CD4-positive, alpha-beta T cell treated with Interleukin-17A for 1 hour (primary cell): ENCODE measurements at places on chromosomes 13 and 19.
A peak's percentile ranks its signal among the peaks of the same experiment; 100 is the strongest.

DNA sequence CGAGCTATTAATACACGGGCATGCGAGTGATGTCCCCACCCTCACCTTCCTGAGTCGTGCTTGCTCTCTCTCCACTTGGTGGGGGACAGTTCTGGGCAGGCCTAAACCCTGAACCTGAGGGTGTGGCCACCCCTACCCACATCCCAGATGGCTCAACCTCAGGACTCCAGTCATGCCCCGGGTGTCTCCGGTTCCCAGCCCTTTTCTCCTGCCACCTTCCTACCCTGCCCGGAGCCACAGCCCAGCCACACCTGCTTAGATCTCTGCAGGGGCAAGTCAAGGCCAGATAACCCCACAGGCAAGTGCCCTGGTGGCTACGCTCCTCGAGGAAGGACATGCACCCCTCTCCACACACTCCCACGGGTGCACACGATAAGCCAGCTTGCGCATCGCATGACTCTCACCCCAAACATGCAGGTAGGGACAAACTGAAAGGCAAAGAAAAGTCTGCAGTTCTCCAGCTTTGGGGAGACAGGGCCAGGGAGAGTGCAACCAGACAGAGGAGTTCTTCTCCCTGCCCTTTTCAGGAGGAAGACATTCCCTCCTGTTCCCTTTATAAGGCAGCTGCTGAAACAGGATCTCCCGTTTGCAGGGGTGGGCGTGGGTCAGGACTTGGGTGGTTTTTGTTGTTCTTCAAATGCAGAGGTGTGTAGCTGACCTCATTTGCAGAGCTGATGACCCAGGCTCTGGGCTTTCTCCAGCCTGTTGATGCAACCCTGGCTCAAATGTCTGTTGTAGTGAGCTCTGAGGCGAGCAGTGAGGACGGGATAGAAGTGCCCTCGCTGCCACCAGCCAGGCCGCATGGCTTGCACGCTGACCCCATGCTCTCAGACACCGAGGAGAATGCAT, 88.6 kb downstream of the DPF1 start:
- no peak for DNase-seq

- DNase-seq, result no peak
Measured at GRCh38 chr19:55443824-55444480, 852 bp upstream of the SHISA7 start.

DNA sequence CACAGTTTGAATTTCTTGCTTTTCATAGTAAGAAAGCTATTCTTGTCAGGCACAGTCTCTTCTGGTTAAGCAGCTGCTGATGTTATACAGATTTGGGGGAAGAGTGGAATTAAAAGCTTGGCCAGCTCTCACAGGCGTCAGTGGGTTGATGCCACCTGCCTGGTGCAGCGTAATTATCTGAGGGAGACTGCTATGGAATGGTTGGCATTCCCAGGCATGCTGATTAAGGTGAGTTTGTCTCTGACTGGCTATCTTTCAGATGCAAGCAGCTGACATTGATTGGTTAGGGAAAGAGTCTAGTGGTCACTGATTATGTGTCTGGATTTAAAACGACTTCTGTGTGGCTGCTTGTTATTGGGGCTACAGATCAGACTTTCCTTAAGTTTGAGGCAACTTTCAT, 948.4 kb downstream of the UQCRFS1 start:
- no peak for DNase-seq

DNA sequence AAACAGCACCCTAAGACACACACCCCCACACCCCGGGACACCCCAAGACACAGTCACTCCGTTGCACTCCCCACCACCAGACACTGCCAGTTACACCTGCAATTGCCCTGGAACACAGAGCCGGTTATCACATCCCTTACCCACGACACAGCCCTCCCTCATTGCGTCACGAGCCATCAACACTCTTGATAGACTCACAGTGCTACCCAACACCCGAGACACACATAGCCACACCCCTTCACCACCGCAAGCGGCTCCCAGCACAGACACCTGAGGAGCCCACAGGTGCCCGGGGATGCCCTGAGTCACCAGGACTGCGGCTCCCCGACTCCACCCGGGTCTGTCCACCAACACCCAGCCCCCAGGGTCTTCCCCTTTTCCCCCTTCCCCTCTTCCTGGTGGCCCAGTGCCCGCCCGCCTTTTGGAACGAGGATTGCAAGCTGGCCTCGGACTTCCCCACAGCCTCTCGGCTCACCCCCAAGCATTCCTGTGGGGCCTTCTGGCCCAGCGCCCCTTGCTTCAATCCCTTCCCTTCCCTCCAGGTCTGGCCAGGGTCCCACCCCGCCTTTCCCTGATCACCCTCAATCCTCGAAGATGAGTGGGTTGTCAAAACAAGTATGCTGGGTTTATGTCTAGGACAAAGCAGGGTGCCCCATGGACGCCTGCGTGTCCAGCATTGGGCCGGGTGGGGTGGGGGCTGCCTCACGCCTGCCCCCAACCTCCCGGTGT, 1.7 kb upstream of the PTGER1 start:
- peak; percentile 79 for DNase-seq

DNA sequence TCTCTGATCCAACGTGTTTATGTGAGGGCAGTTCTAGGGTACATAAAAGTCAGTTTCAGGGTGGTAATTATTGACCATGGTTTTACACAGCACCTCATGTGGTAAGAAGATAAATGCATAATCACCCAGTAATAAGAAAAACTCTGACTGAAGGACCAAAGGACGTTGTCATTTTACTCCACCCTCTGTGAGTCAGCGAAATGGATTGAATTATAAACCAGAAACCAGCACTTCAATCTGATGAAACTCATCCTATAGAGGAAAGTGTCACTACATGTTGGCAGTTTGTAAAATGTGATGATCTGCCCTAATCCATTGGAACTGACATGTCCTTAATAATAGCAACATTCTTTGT, 406.8 kb downstream of the KLF5 start:
- no peak for DNase-seq

DNA sequence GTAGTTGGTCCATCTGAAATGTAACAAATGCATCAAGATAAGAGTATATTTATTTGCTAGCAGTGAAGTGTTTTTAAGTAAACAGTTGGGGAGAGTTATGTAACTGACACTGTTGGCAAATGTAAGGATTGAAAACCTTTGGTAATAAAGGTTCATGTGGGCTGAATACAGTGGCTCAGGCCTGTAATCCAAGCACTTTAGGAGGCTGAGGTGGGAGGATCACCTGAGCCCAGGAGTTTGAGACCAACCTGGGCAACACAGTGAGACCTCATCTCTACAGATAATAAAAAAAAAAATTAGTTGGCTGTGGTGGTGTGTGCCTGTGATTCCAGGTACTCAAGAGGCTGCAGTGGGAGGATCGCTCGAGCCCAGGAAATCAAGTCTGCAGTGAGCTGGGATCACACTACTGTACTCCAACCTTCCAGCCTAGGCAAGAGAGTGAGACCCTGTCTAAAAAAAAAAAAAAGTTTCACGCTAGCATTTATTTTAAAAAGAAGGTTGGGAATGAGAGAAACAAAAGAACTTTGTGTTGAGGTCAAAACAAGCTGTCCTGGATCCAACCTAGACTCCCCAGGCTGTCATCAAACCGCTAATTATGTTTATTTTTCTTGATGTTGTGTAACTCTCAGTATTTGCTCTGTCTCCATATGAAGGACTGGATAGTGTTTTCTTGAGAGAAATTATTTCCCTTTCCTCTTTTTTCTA, 20.7 kb downstream of the SETDB2 start:
- no peak for DNase-seq

DNA sequence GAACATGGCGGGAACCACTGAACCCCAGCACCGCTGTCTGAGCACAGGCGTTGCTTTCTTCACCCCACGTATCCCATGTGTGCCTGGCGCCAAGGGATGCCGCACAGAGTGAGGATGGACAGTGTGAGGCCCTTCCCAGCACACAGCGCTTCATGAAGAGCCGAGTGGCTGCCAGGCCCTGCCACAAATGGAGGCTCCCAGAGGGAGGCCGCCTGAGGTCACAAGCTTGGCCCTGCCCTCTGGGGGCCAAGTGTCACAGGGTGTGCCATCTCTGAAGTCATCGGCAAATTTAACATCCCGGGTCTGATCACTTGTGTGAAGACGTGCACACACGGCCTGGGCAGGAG, 24.4 kb downstream of the MPND start:
- no peak for DNase-seq

GRCh38 chr19:7337380-7338194, 11.2 kb upstream of the ARHGEF18 start:
- DNase-seq, result peak; percentile 56

GRCh38 chr19:16603090-16603489, 24.9 kb downstream of the MED26 start:
- DNase-seq, result no peak
